Peyer's patch (tissue), 4 donors: ENCODE measurements at places on chromosomes 7 and 10.
A peak's percentile ranks its signal among the peaks of the same experiment; 100 is the strongest.

DNA sequence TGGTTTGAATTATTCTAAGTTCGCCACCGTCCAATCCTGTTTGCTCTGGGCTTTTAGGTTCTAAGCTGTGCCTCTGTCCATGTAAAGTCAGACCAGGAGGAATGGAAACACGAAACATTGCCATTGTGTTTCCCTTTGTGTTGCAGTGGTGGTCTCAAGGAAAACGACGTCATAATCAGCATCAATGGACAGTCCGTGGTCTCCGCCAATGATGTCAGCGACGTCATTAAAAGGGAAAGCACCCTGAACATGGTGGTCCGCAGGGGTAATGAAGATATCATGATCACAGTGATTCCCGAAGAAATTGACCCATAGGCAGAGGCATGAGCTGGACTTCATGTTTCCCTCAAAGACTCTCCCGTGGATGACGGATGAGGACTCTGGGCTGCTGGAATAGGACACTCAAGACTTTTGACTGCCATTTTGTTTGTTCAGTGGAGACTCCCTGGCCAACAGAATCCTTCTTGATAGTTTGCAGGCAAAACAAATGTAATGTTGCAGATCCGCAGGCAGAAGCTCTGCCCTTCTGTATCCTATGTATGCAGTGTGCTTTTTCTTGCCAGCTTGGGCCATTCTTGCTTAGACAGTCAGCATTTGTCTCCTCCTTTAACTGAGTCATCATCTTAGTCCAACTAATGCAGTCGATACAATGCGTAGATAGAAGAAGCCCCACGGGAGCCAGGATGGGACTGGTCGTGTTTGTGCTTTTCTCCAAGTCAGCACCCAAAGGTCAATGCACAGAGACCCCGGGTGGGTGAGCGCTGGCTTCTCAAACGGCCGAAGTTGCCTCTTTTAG lies 46.3 kb upstream of the DMBT1 start:
- no peak for DNase-seq

DNA sequence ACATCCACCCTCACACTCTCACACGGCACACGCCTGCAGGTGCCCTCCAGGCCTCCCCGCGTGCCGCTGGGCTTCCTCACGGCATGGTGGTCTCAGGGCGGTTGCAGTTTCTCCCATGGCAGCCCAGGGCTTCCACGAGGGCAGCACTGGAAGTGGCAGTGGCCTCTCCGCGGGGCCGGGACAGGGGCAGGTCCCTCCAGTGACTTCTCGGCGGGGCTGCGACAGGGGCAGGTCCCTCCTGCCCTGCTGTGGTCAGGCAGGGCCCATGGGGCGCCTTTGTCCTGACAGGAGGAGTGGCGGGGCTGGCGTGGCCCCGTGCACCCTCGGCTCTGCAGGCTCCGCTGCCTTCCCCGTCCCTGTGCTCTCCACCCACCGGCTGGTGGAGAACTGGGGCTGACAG lies 19.0 kb downstream of the PWWP2B start:
- DNase-seq, result no peak

DNA sequence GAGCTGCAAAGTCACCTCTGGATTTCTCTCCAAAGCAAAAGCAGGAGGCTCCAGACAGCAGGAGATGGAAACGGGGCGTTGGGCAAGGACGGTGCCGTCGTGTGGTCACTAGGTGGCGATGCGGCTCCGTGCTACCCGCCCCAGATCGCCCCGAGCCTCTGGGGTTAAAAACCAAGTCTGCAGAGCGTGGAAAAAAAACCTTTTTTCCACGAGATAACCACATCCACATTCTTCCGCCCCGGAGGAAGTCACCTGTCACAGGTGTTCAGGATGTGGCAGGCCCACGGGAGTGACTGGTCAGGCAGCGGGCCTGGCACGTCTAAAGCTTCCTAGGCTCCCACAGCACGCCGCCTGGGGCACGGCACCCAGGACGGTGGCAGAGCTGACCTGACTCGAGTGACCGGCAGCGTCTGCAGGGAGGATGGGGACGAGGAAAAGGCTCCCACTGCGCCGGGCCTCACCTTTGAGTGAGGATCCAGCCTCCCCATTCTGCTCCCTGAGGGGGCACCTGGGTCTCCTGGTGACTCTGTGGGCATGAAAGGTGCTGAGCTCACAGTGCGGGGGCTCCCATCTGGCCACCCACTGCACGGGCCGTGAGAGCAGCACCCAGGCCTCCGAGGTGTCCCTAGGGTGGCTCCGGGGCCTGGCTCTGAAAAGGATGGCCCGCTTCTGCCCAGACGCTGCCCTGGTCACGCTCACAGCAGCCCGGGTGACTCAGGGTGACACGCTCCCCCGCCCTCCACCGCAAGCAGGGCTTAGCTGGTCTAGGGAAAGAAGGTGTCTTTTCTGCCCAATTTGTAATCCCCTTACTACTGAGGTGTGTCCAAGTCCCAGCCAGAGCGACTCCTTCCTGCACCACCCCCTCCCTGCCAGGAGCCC lies 71.3 kb upstream of the TNRC18 start:
- DNase-seq, result peak; percentile 86

GRCh38 chr7:156487811-156488533 lies 152.6 kb upstream of the RNF32 start:
- no peak for DNase-seq

DNA sequence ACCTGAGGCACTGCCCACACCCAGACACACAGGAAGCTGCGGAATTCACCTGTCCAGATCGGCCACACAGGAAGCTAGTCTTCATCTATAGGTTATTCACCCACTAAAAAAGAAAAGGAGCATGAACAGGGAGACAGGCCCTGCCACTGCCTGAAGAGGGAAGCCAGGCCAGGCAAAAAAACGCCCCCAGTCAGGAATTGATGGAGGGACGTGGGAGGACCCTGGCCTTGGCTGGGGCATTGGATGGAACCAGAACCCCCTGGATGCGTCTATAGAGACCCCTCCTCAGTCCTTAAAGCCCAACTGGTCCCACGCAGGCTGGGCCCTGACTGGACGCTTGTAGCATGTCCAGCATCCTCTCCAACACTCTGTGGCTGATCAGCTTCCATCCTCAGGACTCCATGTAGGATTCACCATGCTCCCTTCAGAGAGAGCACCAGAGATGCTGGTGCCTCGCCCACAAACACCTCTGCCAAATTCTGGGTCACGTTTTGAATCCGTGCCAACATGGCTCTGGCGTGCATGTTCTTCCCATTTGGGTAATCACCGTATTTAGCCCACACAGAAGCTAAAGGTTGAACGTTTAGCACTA lies 259.3 kb upstream of the TCERG1L start:
- DNase-seq, result no peak

DNA sequence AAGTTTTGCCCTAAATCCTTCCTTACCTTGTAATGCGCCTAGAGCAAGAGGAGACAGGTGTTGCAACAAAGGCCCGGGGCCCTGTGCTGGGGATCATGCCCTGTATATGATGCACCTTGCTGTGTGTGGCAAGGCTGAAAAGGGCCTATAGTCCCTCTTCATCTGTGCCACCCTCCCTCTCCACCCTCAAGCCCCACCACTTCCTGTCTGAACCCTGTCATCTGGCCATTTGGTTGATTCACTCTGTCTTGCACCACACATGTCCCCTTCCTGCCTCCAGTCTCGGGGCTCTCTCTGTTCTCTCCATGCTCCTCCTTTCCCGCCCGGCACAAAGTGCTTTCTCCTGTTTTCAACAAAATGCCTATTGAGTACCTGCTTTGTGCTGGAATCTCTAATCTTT lies 11.5 kb upstream of the MALSU1 start:
- DNase-seq, result no peak

GRCh38 chr10:128064108-128064969 lies 61.9 kb downstream of the MKI67 start:
- DNase-seq, result no peak

DNA sequence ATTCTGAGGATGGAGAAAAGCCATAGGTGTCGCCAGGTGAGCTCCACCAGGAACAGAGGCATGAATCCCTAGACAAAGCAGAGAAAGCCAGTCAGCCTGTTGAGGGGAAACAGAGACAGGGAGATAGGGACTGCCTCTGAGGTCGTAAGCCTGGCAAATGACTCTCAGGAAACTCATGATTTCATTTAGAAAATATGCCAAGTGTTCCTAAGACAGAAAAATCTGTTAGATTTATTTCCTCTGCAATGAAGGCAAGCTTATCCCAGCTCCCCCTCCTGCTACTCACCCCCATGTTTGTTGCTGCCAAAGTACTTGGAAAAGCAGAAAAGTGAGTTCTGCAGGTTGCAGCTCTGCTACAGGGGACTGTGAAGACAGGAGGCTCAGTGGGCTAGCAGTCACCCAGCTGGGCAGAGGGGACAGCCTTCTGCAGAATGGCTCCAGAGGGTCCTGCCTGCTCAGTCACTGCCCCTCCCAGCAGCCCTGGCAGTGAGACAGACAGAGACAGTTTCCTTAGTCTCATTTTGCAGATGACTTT lies 184.3 kb downstream of the ADRA2A start:
- no peak for DNase-seq

DNA sequence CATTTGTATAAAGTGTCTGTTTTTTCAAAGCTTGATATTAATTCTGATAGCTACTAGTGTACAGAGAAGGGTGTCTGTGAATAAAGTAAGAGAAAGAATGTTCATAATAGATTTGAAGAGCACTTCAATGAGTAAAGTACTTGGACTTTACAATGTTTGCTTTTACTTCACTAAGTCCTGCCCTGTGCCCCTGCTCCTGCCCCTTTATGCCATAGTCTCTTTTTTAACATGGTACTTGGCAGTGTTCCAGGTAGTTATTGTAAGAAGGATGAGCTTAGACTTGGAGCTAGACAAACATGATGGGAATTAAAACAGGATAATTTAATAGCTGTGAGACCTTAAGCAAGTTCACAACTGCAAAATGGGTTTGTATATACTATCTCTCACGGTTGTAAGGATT lies 41.0 kb downstream of the ZEB1 start:
- DNase-seq, result no peak

DNA sequence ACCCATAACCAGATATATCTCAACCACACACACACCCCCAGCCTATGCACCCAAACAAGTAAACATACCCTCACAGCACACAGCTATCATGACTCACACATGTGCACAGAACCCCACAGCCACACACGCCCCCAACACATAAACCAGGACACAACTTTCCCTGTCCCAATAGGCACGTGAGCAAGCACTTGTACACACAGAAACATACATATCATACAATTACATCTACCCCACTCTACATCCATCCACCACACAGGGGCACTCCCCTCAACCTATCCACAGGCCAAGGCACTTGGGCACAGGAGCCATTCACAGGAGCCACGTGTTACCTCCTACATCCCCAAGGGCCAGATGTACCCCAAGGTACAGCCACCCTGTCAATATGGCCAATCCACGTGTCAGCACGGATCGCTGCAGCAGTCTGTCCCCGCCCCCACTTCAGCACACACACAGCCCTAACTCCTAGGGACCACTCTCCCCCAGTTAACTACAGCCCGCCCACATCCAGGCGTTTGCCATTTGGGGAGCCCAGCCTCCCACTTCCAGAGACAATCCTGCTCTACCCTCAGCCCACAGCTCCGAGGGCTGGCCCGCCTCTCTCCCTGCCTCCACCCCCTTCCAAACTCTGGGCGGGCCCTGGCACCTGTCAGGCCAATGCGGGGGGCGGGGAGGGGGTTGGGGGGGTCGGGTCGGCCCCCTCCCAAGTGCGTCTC lies 163.5 kb downstream of the SH3PXD2A start:
- no peak for DNase-seq

GRCh38 chr10:3010334-3010733 lies 57.0 kb upstream of the PFKP start:
- no peak for DNase-seq

DNA sequence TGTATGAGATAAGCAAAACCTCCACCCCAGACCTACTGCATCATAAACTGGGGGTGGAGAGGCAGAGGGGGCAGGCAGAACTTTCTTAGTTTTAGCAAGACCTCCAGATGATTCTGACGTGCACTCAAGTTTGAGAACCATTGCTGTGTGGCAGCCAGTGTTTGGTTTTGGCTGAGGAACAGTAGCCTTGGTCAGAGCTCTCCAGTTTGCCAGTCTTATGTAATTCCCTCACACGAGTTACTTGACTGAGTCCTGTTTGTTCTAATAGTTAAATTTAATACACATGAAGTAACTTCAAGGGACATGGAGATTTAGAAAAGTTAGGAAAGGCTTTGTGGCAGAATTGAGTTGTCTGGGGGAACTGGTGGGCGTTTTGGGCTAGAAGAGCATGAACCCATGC lies 38.5 kb downstream of the GARS1 start:
- DNase-seq, result no peak

- no peak for DNase-seq
Observed at GRCh38 chr7:95427914-95428516, 6.8 kb downstream of the PON2 start.

DNA sequence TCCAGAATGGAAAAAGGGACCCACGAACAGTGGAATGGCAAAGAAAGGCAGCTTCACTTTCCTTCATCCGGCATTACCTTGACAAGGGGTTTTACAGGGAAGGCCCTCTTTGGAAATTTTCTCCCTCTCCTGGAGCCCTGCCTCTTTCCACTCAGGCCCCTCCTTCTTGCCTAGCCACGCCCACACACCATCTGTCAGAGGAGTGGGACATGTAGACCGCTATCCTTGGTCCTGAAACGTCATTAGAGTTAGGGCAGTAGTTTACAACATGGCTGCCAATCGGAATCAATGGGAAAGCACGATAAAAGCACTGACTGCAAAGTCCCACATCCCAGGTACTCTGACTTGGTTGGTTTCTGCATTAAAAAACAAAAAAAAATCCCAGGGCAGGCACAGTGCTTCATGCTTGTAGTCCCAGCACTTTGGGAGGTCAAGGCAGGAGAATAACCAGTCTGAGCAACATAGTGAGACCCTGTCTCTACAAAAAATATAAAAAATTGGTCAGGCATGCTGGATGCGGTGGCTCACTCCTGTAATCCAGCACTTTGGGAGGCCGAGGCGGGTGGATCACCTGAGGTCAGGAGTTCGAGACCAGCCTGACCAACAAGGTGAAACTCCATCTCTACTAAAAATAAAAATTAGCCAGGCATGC lies 96.4 kb downstream of the MARCHF5 start:
- no peak for DNase-seq

GRCh38 chr7:98051118-98051744 lies 55.4 kb upstream of the LMTK2 start:
- DNase-seq, result peak; percentile 19

DNA sequence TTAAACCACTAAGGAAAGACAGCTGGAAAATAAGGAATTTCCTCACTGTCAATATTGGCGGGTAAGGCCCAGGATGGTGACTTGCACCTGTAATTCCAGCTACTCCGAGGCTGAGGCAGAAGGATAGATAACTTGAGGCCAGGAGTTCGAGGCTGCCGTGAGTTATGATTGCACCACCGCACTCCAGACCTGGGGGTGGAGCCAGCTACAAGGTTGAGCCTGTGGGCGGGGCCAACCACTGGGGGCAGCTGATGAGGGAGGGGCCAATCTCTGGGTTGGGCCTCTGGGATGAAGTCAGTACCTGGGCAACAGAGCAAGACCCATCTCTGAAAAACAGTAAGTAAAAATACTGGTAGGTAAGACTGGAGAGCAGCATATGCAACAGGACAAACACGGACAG lies 80.1 kb upstream of the ADO start:
- DNase-seq, result no peak

- DNase-seq, result no peak
Observed at GRCh38 chr10:130631142-130632096, 495.2 kb downstream of the GLRX3 start.

GRCh38 chr10:47043928-47044538 lies 132.8 kb downstream of the PTPN20 start:
- no peak for DNase-seq

- no peak for DNase-seq
Observed at GRCh38 chr7:138477581-138477980, 17.5 kb downstream of the TRIM24 start.

GRCh38 chr10:26221541-26221940 lies 5.0 kb downstream of the GAD2 start:
- no peak for DNase-seq

GRCh38 chr10:124597846-124598165 lies 136.2 kb downstream of the LHPP start:
- DNase-seq, result no peak

- no peak for DNase-seq
Observed at GRCh38 chr7:25124465-25125136, 459 bp downstream of the CYCS start.
